SIG-M5 (cell line): ENCODE measurements at places on chromosomes 3 and 15.

- no peak for DNase-seq
Measured at GRCh38 chr3:81045976-81046375, 715.5 kb downstream of the GBE1 start.

- no peak for DNase-seq
Measured at GRCh38 chr3:171640520-171641412, 169.5 kb downstream of the PLD1 start.

DNA sequence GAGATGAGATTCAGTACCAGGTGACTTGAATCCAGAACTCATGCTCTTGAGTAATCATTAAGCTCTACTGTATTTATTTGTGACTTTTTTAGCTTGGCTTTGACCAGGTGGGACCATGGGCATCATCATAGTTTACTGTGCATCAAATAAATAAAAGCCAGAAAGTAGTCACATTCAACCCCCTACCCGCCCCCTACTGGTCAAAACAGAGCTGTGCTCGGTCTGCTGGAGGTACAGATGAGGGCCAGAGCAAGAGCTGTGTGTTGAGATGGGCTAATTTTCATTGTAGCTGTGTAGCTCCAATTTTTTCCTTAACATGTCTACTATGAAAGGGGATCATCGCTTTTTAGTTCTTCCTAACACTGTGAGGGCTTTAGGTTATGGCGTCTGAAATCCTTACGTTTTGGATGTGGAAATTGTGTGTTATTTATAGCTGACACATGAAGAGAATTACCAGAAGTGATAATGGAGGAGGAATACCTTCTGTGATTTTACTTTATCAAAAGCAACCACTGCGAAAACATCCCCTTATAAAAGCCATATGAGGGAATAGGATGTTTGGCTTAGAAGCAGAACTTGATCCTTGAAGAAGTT, 375.1 kb downstream of the PTPRG start:
- DNase-seq = no peak

GRCh38 chr15:64438653-64439447, 21.5 kb upstream of the ZNF609 start:
- no peak for DNase-seq

GRCh38 chr3:66692766-66693150, 191.9 kb upstream of the LRIG1 start:
- DNase-seq = no peak

DNA sequence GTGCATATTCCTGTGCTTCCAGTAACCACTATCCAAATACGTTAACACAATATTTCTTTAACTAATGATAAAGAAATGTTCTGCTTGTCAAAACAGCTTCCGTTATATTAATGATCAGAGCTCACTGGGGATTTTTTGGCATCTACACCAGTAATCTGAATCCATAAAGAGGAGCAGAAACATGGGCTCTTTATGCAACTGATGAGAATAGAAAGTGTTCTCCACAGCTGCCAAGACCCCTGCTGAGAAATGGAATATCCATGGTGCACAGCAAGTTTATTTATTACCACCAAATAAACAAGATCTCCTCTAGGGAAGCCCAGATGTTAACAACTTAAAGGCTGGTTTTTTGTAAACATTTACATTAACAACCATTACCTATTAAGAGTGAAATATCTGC, 54.5 kb downstream of the ALDH1A2 start:
- no peak for DNase-seq

GRCh38 chr15:65409036-65409631, 13.6 kb downstream of the IGDCC4 start:
- DNase-seq = no peak

DNA sequence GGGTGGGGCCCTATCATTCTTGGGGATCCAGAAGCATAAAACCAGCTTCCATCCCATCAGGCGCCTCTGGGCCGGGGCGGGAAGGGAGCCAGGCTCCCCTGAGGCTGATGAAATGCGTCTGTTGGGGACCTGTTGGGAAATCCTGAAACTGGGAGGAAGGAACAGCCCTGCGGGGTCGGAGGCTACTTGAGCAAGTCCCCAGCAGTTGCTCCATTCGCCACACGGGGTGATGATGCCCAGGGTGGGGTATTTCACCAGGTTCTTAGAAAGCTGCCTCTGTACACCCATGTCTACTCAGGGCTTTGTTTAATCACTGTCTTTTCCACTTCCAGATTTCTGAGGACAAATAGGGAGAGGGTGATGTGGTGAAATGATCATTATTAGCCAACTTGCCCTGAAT, 25.4 kb upstream of the TSEN2 start:
- DNase-seq = peak; percentile 73

DNA sequence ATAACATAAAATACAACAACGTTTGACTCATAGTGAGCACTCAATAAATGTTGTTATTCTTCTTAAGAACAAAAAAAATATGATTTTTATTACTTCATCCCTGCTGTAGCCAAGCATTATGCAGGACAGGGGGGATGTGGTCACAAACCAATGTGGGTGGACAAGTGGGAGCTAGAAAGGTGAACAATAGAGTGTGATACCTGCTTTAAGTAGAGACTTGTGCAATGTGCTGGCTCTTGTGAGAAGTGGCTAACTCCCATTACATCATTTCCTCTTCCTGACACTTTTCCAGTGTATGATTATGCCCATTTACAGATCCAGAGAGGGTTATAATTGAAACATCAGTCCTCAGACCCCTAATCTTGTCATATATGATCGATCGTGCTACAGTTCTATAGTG, 193.6 kb downstream of the UBE2E2 start:
- DNase-seq = no peak

- DNase-seq = no peak
Measured at GRCh38 chr3:99322551-99322950, 315.8 kb upstream of the COL8A1 start.

- no peak for DNase-seq
Measured at GRCh38 chr3:41159588-41160189, 39.6 kb upstream of the CTNNB1 start.

DNA sequence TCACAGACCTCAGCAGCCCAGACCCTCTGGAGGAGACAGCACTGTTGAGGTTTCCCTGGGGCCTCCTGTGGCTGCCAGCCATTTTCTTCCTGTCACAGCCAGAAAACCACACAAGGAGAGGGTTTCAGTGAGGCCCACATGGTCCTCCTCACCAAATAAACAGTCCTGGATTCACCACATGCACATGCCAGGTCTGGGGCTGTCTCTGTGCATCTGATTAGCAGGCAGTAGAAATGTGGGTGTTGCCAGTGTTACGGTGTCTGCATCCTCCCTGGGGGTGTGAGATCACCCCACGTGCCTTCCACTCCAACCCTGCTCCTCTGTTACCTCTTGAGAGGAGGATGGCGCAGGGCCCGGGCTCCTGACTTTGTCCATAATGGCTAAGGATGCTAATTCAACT, 140.4 kb downstream of the CHDH start:
- no peak for DNase-seq

- DNase-seq = no peak
Measured at GRCh38 chr15:80849308-80849707, 70.1 kb downstream of the CEMIP start.

DNA sequence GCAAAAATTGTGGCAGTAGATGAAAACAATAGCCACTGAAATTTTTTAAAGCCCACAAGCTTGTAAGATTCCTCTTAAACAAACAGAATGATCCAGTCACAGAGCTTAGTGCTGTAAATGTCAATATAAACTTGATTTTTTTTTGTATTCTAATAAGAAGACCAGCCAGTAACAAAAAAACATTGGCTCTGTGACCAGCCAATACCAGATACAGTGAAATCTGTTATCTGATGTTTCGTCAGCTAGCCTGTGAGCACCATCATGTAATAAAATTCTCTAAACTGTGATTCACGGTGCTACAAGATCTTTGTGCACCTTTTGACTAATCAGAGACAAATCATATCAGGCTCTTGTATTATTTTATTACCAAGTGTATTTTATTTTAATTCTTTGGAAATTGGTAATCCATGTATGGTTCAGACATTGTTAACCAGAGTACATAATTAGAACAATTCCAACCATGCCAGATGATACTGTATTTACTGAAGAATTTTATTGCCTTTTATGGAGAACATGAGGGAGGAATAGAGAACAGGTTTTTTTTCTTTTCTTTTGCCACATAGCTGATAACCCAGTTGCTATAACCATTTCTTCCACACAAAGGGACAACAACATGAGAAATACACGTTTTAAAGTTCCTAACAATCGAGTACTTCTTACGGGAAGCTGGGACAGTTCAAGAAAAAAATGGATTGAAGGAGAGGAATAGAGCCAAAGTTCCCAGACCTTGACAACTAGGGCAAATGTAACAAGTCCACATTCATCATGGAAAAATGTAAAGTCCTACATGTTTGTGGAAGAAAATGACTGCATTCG, 71.9 kb downstream of the FILIP1L start:
- DNase-seq = no peak
